ENCODE measurements at places on chromosomes 7 and 10. TPM values are rescaled to one million over a fixed set of nuclear protein-coding genes. Genes with fewer than 3 reads are reported as not detected.

GRCh38 chr10:127267442-127267841 is 71.1 kb upstream of the INSYN2A start:
- no peak for DNase-seq

DNA sequence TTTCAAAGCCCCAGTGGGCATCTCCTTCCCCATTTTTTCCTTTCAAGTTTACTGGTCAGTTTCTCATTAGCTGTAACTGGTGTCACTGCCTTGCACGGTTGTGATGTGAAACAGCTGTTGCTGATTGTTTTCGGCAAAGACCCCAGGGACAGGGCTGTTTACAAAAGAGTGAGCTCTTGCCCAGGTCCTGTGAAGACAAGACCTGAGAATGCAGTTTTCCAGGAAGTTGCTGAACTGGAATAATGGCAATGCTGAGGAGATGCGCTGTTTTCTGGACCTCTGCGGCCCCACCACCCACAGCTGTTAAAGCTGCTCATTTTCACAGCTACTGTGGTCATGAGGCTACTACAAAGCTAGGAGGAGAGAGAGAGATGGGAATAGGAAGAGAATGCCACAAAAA is 116.6 kb upstream of the RSU1 start:
- DNase-seq, result peak; percentile 87

EBF3 gene
- polyA plus RNA-seq, result 59.6 TPM

ARL3 gene
- 12.3 TPM for polyA plus RNA-seq

DNA sequence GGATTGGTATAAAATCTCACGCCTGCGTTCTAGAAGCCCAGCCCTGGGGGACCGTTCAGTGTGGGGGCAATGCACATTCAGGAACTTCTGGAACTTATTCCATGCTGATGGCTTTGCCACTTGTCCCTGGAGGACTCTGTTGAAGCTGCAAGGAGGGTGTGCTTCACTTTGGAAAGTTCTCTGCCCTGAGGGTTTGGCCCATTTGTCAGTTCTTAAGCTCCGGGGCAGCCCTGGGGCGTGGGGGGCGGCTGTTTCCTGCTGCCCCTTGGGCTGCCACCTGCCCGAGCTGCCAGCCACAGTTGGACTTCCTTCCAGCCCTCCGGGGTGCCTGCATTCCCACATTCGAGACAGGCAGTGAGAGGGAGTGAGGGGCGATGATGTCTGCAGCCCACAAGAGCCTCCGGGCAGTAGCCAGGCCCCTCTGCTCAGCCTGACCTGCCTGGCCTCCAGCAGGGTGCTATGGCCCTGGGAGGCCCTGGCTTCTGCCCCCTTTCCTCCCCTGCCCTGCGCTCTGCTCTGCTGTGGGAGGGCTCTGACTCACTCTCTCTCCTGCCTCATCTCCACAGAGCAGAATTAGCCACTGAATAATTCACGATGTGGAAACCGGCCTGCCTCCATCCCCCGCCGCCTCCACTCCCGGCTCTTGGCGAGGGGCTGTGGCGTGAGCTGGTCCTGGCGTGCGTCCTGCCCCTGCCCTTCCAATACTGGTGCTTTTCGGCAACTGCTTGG is 1.9 kb downstream of the TTYH3 start:
- DNase-seq, result peak; percentile 62

DNA sequence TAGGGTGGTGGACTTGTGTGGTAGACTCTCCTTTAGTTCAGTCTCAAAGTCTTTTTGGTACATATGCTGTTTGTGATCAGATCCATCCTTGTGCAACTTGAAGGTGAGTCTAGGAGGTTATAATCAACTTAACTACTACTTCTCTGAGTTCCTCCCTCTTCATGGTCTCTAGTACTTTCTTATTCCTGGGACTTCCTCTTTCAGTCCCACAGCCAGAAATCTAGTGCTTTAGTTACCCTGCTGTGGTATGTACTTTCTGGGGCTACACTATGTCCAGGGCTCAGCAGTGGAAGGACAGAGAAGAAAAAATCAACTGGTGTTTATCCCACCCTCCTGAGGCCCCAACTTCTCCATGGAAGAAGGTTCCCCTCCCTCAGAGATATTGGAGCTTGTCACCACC is 19.4 kb upstream of the ATAD1 start:
- peak; percentile 14 for DNase-seq

GRCh38 chr10:60722623-60723022 is 55.7 kb upstream of the CDK1 start:
- no peak for DNase-seq

- DNase-seq, result peak; percentile 59
Measured at GRCh38 chr10:97991871-97992270, 38.5 kb downstream of the CRTAC1 start.

ATG9B gene
- polyA plus RNA-seq, result 0.92 TPM

DNA sequence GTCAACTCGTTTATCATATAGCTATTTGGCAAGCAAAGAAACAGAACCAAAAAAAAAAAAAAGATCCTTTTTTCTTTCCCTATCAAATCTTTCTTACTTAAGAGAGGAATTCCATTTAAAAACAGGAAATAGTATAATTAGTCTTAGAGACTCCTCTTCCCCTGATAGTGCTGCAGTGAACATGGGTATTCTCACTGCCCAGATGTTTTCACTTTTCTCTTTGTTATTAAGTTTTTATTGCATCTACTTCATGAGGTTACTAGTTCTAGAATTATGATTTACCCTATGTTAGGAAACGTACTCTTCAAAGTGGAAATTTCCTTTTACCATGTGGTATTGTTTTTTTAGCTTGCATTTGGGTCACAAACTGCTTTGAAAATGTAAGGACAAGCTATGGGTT is 8.5 kb downstream of the CASP2 start:
- no peak for DNase-seq

DNA sequence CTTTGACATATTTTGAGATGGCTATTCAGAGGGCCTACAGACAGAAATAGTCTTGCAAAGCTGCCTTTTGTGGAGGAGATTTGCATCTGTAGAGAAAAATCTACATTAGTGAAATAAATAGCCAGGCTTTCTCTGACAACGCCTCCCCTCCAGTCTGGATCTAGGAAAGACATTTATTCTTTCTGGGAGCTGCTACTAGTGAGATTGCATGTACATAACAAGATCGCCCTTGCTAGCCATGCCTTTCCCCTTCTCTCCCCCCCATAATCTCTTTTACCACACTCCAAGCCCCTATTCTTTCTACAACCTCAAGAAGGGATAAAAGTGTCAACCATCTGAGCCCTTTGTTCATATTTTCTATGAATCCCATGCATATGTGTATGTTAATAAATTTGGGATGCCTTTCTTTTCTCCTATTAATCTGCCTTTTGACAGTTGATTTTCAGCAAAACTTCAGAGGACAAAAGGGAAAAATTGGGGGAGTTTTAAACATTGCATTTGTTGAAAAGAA is 194.2 kb downstream of the SNX13 start:
- no peak for DNase-seq

- no peak for DNase-seq
Measured at GRCh38 chr10:44356139-44357022, 28.5 kb downstream of the CXCL12 start.

ELMO1 gene
- 21.9 TPM for polyA plus RNA-seq

ENO4 gene
- polyA plus RNA-seq, result 0.56 TPM
